Activated B cell treated with CpG ODN at 0.5 μM for 24 hours (primary cell): ENCODE measurements at places on chromosomes 6 and 20.
A peak's percentile ranks its signal among the peaks of the same experiment; 100 is the strongest.

GRCh38 chr20:64058536-64058935, 4.5 kb upstream of the TCEA2 start:
- peaks cover 17% of the 10 kb centered on the region for H3K4me1 ChIP-seq
- no peak overlapping the region for H3K4me3 ChIP-seq
- H3K27ac ChIP-seq: peak overlapping the region; percentile 30
- DNase-seq: no peak

DNA sequence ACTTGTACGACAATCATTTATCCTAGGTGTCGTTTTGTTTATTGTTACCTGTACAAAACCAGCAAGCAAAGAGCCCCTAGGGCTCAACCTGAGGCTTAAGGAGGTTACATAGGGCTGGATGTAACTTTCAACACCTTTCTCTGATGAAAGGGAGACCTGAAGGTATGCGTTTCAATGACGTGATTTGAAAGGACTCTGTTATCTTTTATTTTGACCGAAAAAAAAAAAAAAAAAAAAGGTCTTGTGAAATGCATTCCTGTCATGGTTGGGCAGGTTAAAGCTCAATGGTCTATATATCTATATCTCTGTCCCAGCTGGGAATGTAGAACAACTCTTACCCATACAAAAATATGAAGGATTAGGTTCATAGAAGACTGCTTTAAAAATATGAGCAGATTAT, 78.7 kb upstream of the SASH1 start:
- no peak for DNase-seq
- H3K4me3 ChIP-seq: no peak overlapping the region
- peaks cover 7% of the 10 kb centered on the region for H3K27me3 ChIP-seq
- H3K27ac ChIP-seq: no peak overlapping the region

GRCh38 chr20:7866285-7866684, 74.0 kb downstream of the HAO1 start:
- no peak overlapping the region for H3K4me3 ChIP-seq
- H3K27me3 ChIP-seq: no peaks in the 10 kb centered on the region
- DNase-seq: no peak
- H3K4me1 ChIP-seq: no peaks in the 10 kb centered on the region
- H3K36me3 ChIP-seq: no peaks in the 10 kb centered on the region
- H3K27ac ChIP-seq: no peak overlapping the region

DNA sequence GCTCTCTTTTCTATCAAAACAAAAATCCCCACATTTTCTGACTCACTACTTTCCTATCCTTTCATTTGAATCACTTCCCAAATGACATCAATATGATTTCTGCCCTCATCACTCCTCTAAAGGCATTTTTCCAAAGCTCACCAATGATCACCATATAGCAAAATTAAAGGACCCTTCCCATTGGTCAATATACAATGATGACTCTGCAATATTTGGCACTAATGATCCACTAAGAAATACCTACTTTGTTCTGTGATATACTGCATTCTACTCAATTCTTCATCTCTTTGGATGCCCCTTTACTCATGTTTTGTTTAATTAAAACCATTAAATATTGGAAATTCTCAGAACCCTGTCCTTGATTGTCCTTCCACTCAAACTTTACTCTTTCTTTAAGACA, 200.3 kb upstream of the PTCHD4 start:
- no peak overlapping the region for H3K4me3 ChIP-seq
- H3K27me3 ChIP-seq: no peaks in the 10 kb centered on the region
- H3K36me3 ChIP-seq: no peaks in the 10 kb centered on the region
- DNase-seq: no peak
- H3K27ac ChIP-seq: no peak overlapping the region

- no peak for DNase-seq
- no peaks in the 10 kb centered on the region for H3K27me3 ChIP-seq
- H3K36me3 ChIP-seq: peaks cover 11% of the 10 kb centered on the region
Observed at GRCh38 chr6:35047265-35048011, 93.7 kb downstream of the TCP11 start.

- no peak for DNase-seq
- H3K4me1 ChIP-seq: peaks cover 41% of the 10 kb centered on the region
- peak overlapping the region; percentile 72 for H3K27ac ChIP-seq
- H3K4me3 ChIP-seq: peak overlapping the region; percentile 66
- no peaks in the 10 kb centered on the region for H3K36me3 ChIP-seq
Observed at GRCh38 chr20:1537731-1538058, 19.8 kb downstream of the SIRPD start.

- no peaks in the 10 kb centered on the region for H3K36me3 ChIP-seq
- H3K4me1 ChIP-seq: peaks cover 6% of the 10 kb centered on the region
- DNase-seq: no peak
- H3K27me3 ChIP-seq: no peaks in the 10 kb centered on the region
Observed at GRCh38 chr6:138824482-138825144, 28.7 kb downstream of the ECT2L start.
